Activated CD4-positive, alpha-beta T cell treated with anti-CD3 and anti-CD28 coated beads, Interleukin-2, amount 10 ng/mL, durations not matched to agents 24 days and 14 days (primary cell): ENCODE measurements at places on chromosomes 4 and X.

DNA sequence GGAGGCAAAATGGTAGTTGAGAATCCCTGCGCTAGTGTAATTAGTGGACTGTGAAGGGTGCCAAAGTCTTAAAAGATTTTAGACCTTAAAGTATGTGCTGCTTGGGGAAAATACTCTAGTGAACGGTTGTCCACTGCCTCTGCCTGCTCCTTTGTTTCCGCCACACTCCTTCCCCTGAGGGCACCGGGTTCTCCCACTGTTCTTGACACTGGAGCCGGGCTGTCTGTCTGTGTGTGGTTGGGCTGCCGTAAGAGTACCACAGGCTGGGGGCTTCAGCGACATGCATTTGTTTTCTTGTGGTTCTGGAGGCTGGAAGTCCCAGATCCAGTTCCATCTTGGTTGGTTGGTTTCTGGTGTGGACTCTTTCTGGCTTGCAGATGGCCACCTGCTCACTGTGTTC lies 76.2 kb downstream of the CLDN34 start:
- H3K4me1 ChIP-seq = peaks cover 5% of the 10 kb centered on the region
- H3K4me3 ChIP-seq = no peak overlapping the region
- H3K27ac ChIP-seq = no peak overlapping the region
- H3K36me3 ChIP-seq = no peaks in the 10 kb centered on the region
- H3K27me3 ChIP-seq = no peaks in the 10 kb centered on the region
- DNase-seq = no peak

GRCh38 chr4:138702190-138702824 lies 313.3 kb upstream of the NOCT start:
- no peaks in the 10 kb centered on the region for H3K27me3 ChIP-seq
- H3K27ac ChIP-seq = no peak overlapping the region
- H3K4me3 ChIP-seq = no peak overlapping the region
- H3K36me3 ChIP-seq = no peaks in the 10 kb centered on the region
- DNase-seq = peak; percentile 12

DNA sequence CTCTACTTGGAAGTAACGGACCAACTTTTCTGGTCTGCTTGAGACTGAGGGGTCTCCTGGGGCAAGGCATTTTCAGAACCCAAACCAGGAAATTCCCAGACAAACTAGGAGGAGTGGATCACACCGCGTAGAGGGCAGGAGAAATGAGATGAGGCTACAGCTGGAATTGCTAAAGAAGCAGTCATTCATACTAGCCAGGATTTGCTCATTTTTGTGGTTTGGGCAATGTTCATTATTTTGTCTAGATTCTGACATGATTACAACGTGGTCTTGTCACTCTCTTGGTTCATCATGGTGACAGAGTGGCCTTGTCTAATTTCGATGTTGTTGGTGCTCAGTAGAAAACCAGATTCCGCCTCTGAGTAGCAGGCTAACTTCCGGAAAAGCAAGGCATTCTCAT lies 63.2 kb downstream of the BANK1 start:
- no peak overlapping the region for H3K4me3 ChIP-seq
- H3K36me3 ChIP-seq = no peaks in the 10 kb centered on the region
- no peak overlapping the region for H3K27ac ChIP-seq
- H3K27me3 ChIP-seq = no peaks in the 10 kb centered on the region

DNA sequence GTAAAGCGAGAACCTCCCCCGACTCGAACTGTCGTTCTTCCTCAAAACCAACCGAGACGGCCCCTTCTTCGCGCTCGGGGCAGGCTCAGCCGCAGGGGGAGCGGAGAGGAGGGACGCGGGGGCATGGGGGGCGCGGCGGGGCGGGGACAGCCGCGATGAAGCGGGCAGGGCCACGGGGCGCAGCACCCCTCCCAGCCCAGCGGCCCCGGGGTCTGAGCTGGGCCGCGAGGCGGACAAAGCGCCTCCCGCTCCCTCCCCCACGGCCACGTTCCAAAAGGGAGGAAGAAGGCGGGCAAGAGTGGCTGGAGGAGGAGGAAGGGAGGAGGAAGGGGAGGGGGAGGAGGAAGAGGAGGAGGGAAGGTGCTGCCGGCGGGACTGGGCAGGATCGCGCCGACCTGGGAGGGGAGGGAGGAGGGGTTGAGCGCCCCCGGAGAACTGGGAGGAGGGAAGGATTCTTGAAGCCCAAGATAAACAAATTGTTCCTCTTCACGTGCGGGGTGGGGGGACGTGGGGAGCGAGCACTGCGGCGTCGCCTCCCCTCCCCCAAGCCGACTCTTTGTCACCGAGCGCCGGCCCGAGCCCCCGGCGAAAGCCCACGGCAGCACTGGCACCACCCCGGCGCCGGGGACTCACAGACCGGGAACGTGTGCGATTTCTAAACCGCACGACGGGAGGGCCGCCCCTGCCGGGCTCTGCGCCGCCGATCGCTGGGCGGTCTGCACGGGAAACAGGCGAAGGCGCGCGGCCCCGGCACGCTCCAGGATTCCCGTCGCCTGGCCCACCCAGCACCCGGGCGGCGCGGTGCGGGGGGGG lies 2.9 kb downstream of the MAML3 start:
- peaks cover 57% of the 10 kb centered on the region for H3K27me3 ChIP-seq
- H3K36me3 ChIP-seq = no peaks in the 10 kb centered on the region
- H3K4me3 ChIP-seq = peak overlapping the region; percentile 92
- peak overlapping the region; percentile 69 for H3K27ac ChIP-seq
- peak; percentile 90 for DNase-seq

GRCh38 chrX:49192722-49193328 lies 6.7 kb upstream of the PRICKLE3 start:
- no peaks in the 10 kb centered on the region for H3K36me3 ChIP-seq
- no peaks in the 10 kb centered on the region for H3K27me3 ChIP-seq
- peaks cover 25% of the 10 kb centered on the region for H3K4me1 ChIP-seq
- peak overlapping the region; percentile 51 for H3K4me3 ChIP-seq

GRCh38 chr4:159169404-159170302 lies 66.8 kb downstream of the RAPGEF2 start:
- DNase-seq = no peak
- H3K4me3 ChIP-seq = no peak overlapping the region
